Astrocyte of the hippocampus (primary cell): ENCODE measurements at places on chromosomes 13 and 19.
A peak's percentile ranks its signal among the peaks of the same experiment; 100 is the strongest.

DNA sequence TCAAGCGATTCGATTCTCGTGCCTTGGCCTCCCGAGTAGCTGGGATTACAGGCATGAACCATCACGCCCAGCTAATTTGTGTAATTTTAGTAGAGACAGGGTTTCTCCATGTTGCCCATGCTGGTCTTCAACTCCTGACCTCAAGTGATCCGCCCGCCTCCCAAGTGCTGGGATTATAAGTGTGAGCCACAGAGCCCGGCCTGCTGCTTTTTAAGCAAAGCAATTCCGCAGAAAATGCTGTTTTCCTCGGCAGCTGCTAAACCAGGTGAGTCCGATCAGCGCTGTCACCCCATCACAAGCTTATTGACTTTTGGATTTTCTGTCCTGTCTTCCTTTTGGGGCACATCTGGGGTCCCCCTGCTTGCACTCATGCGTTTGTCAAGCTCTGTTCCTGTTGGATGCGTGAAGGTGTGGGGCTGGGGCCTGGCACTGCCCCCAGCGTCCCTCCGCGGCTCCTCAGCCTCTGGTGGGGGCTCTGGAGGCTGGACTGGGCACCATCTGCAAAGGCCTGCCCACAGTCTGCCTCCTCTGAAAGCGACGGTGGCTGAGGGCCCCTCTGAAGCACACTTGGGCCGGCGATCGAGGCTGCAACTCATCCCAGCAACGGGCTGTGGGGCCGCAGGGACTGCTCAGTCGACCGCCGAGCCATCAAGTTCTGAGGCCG is 25.7 kb downstream of the CEBPG start:
- DNase-seq: no peak

- peak; percentile 82 for DNase-seq
These were observed 594.6 kb downstream of the PCDH9 start for GRCh38 chr13:66635526-66635925.

- DNase-seq: no peak
These were observed at the start of gene CEACAM1 for GRCh38 chr19:42528354-42529247. CEACAM1 (minus strand) TSS chr19:42528481; CDS start chr19:42528374, 107 bp downstream.

GRCh38 chr19:10269333-10270179 is 1.4 kb upstream of the ICAM1 start:
- DNase-seq: peak; percentile 88

GRCh38 chr13:110685305-110686020 is 20.5 kb downstream of the CARS2 start:
- DNase-seq: no peak

- peak; percentile 74 for DNase-seq
These were observed 418.2 kb downstream of the DCT start for GRCh38 chr13:94061301-94061700.

GRCh38 chr19:903266-903797 is 9.7 kb downstream of the R3HDM4 start:
- peak; percentile 79 for DNase-seq

GRCh38 chr13:63910511-63910910 is 2494.9 kb upstream of the PCDH20 start:
- peak; percentile 24 for DNase-seq

- no peak for DNase-seq
These were observed 1623.5 kb downstream of the PCDH9 start for GRCh38 chr13:65606622-65607021.

GRCh38 chr13:30234619-30235162 is 72.7 kb downstream of the KATNAL1 start:
- DNase-seq: peak; percentile 81

GRCh38 chr19:10379880-10380312 is 476 bp downstream of the TYK2 start:
- peak; percentile 11 for DNase-seq

DNA sequence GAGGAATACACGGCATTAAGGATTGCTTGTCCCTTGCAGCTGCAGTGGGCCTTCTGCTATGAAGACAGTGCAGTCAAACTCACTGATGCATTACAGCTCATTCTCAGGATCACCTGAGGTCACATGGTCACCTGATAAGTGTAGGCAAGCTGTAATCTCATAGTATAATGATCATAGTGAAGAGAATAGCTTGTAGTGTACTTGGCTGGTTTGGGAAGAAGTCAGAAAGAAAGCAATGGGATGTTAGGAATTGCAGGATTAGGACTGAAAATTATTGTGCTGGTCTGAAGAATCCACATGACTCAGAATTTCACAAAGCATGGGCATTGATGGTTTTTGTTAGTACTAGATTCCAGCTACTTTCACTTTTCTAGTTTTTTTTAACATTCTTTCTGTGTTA is 76.7 kb downstream of the MBNL2 start:
- DNase-seq: peak; percentile 53

GRCh38 chr19:17332677-17333581 is 1.7 kb downstream of the ANO8 start:
- DNase-seq: peak; percentile 43

DNA sequence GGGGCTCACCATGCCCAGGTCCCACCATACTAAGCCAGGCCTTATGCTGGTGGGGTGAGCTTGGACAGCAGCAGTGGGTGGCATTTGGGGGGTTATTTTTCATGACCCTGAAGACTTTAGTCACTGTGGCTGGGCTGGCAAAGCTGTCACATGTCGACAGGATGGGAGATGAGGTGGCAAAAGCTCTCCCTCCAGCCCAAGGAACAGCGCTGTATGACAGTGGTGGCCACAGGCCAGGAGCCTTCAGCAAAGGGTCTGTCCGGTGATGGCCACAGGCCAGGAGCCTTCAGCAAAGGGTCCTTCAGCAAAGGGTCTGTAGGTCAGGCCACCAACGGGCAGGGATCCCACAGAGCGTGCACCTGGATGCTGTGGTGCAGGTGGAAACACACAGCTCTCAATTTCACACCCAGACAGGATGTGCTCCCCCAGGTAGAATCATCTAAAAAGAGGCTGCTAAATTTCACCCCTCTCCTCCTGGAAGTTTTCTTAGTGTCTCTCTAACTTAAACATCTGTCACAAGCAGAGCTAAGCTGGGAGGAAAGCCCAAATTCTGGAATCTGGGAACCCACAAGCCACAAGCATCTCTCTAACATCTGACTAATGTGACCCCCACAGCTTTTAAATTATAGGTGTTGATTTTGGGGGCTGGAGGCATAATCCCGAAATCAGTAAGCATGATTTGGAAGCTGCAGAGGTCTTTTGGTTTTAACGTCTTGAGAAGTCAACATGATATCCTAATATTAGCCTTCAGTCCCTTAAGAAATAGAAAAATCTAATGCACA is 23.0 kb downstream of the COL4A1 start:
- peak; percentile 73 for DNase-seq

- DNase-seq: peak; percentile 59
These were observed 17.9 kb upstream of the CACTIN start for GRCh38 chr19:3644351-3645066.

DNA sequence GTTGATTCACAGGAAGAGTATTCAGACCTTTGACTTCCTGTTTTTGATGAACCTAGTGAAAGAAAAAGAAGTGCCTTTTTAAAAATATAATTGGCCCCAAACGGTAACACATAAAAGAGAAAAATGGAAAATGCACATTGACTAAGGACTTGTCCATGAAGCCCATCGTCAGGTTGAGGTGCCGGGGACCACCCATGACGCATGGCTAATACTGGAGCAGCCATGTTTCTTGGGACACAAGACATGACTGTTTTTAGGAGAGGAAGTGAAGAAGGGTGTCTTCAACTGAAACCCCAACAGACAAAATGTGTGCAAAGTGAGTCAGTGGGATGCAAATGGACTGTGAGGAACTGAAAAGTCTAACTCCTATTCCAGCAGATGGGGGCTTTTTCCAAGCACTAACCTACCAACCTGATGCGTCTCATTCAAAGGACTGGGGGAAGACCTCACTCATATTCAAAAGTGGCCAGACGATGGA is 459.4 kb downstream of the FOXO1 start:
- DNase-seq: no peak

DNA sequence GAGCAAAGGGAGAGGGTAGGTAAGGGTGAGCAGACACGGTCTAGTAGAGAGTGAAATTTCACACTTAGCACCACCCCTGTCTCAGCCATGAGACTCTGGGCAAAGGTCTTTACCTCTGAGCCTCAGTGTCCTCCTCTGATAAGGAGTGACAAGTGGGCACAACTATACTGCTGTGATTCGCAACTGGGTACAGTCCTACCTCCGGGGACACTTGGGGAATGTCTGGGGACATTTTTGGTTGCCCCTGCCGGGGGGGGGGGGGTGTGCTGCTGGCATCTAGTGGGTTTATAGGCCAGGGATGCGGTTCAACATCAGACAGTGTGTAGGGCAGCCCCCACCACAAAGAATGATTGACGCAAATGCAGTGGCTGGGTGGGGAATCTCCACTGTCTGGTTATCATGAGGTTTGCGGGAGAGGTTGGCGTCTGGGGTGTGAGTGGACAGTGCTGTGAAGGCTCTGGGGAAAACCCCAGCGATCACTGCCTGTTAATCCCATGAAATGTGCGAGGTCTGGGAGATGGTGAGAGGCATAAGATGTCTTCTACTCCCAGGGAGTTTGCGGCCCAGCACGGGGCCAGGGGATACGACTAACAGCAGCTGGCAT is 4.3 kb downstream of the NACC1 start:
- DNase-seq: no peak

- no peak for DNase-seq
These were observed 3.2 kb downstream of the ZNF562 start for GRCh38 chr19:9671655-9672054.

DNA sequence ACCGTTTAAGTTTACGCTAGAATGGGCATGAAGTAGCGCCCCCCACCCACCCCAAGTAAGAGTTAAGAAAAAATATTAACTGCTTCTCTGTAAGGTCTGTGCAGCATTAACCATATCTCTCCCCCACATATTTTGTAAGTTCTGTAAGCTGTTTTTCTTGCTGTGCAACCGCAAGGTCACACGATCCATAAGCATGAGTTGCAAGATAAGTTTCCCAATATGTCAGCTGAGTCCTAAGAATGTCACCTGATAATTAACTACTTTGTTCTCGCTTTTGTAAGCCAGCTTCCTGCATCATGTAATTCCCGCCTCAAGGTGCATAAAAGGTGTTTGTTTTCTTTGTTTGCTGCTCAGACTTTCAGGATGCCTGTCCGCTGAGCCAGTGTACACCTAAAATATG is 187.0 kb downstream of the MYO16 start:
- DNase-seq: no peak

GRCh38 chr13:34046457-34046856 is 228.5 kb downstream of the RFC3 start:
- DNase-seq: peak; percentile 42

- no peak for DNase-seq
These were observed 37.4 kb upstream of the GATAD2A start for GRCh38 chr19:19368087-19368486.

- DNase-seq: no peak
These were observed 10.6 kb downstream of the CNOT3 start for GRCh38 chr19:54148158-54148557.

GRCh38 chr19:2113439-2114211 is 16.9 kb downstream of the IZUMO4 start:
- DNase-seq: peak; percentile 47

GRCh38 chr13:25170554-25171111 is 1.5 kb downstream of the AMER2 start:
- DNase-seq: peak; percentile 52

GRCh38 chr13:51999510-51999911 is 11.7 kb downstream of the ATP7B start:
- peak; percentile 57 for DNase-seq

DNA sequence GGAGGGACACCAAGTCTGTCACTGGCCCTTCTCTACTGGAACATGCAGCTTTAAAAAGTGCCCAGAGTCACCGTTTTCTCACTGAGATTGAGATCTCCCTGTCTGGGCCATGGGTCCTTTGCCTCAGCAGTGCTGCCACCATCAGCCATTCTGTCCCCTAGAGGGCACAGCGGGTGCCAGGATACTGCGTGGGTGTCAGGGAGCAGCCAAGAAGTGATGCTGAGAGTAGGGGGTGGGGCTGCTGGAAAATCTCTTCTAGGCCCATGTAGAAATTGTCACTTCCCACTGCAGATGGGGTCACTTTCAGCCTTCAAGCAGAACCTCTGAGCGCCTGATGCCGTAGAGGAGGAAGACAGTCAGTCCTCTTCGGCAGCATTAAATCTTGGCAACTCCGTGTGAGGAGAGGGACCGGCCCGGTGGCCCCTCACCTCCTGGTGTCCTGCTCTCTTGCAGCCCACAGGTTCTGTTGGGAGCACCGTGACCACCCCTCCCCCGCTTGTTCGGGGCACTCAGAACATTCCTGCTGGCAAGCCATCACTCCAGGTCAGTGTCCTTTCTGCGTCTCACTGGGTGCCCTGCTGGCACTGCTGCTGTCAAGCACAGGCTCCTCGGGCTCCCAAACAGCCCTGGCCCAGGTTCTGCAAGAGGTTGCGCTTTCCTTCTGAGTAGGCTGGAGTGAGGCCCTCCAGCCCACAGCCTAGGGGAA is 21.4 kb downstream of the TSSK6 start:
- no peak for DNase-seq

- no peak for DNase-seq
These were observed 10.8 kb upstream of the CCNA1 start for GRCh38 chr13:36421447-36421846.

DNA sequence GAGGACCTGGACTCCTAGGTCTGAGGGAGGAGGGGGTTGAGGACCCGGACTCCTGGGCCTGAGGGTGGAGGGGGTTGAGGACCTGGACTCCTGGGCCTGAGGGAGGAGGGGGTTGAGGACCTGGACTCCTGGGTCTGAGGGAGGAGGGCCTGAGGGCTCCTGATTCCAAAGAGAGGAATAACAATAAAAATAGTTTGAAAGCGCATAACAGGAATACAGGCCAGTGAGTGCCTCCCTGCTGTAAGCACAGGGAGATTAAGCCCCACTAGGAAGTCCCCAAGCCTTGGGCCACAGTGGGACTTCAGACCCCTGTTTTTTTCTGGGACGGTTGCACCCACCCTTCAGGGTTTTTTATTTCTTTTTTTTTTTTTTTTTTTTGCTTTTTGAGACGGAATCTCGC is 1.2 kb upstream of the SBK2 start:
- no peak for DNase-seq

DNA sequence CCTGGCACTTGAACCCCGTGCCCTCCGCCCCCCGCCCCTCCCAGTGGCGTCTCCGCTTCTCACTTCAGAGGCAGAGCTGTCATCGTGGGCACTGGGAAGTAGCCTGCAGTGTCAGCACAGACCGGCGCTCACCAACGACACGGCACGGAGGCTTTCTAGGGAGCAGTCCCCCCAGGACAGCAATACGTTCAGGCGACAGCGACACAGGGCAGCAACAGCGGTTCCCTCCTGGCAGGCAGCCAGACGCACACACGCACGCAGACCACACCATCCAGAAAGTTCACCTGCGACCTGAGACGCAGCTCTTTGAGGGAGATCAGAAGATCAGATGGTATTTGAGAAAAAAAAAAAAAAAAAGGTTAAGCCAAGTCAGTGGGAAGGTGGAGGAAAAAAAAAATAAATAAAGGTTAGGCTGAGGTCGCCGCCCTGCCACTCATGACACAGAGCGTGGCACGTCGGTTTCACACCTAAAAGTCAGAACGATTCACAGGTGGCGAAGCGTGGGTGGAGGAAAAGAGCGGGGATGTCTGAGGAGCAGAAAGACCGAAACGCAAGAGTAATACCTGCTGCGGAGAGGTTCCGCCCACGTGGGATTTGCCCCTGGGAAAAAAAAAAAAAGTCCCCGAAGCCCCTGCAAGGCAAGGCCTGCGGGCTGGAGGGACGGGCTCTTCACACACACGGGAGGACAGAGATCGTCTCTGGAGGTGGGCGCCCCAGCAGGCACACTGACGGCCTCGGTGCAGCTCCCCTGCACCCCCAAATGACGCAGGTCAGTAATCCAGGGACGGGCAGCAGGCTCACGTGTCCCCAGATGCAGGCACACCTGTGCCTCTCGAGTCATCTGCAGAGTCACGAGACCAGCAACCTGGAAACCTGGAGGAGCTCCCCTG is 94.5 kb downstream of the GNG7 start:
- no peak for DNase-seq
